ENCODE measurements at places on chromosomes 12 and 14. TPM values are rescaled to one million over a fixed set of nuclear protein-coding genes. Genes with fewer than 3 reads are reported as not detected.

ACVRL1 gene
- 16.6 TPM for total RNA-seq

NOXRED1 gene
- not detected for total RNA-seq

PTPRQ gene
- 0.19 TPM for total RNA-seq

DDX24 gene
- total RNA-seq = 260 TPM

MCRS1 gene
- 72.6 TPM for total RNA-seq

CPM gene
- 5.0 TPM for total RNA-seq

LPAR5 gene
- total RNA-seq = 2.9 TPM

CLEC7A gene
- total RNA-seq = 1.8 TPM

CBLN3 gene
- 2.5 TPM for total RNA-seq

CCDC38 gene
- 0.24 TPM for total RNA-seq

Measured in heart right ventricle (tissue), 16 donors.